ENCODE measurements at places on chromosomes 1 and 21.
A peak's percentile ranks its signal among the peaks of the same experiment; 100 is the strongest.

- no peak for DNase-seq
These were observed 20.3 kb downstream of the ZBTB17 start for GRCh38 chr1:15955552-15955951.

- DNase-seq: peak; percentile 57
These were observed 3.8 kb downstream of the ZNF672 start for GRCh38 chr1:248841702-248842395.

DNA sequence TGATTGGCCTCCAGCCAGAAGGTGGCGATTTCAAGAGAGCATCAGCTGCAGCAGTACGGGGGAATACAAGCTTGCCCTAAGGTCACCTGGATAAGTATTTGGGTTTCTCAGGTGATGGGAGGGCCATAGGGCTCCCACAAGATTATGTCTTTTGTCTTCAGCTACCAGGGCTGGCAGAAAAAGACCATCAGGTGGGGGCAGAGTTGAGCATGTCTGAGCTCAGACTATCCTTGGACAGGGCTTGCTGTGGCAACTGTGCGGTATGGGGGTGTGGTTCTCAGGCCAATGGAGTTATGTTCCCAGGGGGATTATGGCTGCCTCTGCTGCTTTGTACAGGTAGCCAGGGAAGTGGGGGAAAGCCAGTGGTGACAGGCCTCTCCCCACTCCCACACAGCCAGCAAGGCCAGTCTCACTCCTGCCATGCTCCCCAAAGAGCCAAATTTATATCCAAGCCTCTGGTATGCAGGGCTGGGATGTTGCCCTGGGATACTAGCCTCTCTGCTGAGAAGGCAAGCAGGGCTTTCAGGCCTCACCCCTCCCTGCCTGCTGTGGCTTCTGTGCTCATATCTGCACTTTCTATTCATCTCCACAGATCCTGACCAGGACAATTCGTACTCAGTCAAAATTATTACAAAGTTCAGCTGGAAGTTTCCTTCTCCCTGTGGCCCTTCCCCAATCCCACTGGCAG, 26.6 kb upstream of the CD84 start:
- DNase-seq: no peak

DNA sequence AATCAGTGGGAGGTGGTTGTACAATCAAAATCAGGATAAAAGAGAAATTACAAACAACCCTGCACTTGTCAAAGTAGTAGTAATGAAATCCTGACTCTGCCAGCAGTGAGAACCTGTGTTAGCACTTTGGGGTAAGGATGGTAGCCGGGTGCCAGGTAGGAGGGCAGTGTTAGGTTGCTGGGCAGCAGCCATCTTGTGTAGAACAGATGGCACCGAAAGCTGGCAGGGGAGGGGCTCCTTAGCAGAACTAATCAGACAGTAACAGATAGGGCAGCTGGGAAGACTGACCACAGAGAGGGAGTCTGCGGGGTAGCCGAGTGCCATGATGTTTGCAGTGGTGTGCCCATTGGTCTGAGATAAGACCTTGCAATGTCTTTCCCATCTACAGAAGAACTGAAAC, 137.3 kb downstream of the SDCCAG8 start:
- DNase-seq: no peak

DNA sequence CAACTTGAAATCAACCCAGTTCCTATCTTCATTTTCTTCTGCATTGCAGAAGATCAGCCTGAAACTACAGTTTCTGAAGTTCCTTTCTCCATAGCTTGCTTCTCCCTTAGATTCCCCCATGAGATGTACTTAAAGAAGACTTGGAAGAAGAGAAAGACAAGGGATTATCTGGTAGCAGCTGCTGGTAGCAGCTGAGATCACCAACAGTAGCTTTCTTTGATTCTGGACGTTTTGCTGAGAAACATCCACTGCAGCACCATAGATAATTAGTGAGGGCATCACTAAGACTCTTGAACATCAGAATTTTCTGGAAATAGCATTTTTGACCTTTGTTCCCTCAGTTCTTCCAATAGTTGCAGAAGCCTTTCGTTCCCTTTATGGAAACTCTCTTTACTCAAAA, 465 bp upstream of the CFHR3 start:
- DNase-seq: no peak

DNA sequence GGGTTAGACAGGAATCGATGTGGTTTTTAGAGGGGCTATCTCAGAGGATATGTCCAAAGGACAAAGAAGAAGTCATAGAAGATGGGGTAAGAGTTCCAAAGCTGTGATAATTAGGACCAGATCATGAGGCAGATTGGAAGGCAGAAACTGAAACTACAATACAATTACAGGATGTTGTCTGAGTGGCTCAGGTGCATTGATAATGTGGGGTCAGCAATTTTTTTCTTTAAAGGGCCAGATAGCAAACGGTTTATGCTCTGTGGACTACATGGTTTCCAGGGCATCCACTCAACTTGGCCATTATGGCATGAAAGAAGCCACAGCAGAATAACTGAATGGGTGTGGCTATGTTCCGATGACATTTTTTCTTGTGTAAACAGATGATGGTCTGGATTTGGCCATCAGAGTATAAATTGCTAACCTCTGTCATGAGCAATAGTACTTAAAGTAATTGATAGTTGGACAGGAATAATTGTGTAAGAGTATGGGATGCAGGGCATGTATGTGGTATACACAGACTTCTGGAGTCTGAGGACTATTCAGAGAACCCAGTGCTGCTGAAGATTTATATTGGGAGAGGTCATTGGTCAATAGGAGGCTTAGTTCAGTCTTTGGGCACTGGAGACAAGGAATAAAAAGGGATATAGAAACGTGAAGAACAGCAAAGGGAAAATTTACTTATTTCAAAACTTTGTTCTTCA, 198.4 kb upstream of the ADGRL4 start:
- DNase-seq: no peak

- no peak for DNase-seq
These were observed 20.4 kb downstream of the SSX2IP start for GRCh38 chr1:84669831-84670230.

Data from SK-MEL-5 (cell line).